ENCODE measurements at places on chromosomes 3 and 15. TPM values are rescaled to one million over a fixed set of nuclear protein-coding genes. Genes with fewer than 3 reads are reported as not detected.

The SLC12A8 gene
- total RNA-seq = 6.1 TPM

The CNTN3 gene
- 24.5 TPM for total RNA-seq

- no peak for DNase-seq
Measured at GRCh38 chr3:108448593-108448992, 61.8 kb downstream of the MYH15 start.

- DNase-seq = no peak
Measured at GRCh38 chr3:105832644-105833043, 36.2 kb downstream of the CBLB start.

The GALNT15 gene
- total RNA-seq = 15.5 TPM

The CEMIP gene
- 0.23 TPM for total RNA-seq

GRCh38 chr15:69609776-69610175, 157.2 kb downstream of the RPLP1 start:
- DNase-seq = no peak

GRCh38 chr15:94400526-94401298, 169.4 kb downstream of the MCTP2 start:
- no peak for DNase-seq

- no peak for DNase-seq
Measured at GRCh38 chr3:120428924-120429323, 21.9 kb downstream of the FSTL1 start.

- DNase-seq = no peak
Measured at GRCh38 chr3:134952371-134952770, 157.3 kb downstream of the EPHB1 start.

DNA sequence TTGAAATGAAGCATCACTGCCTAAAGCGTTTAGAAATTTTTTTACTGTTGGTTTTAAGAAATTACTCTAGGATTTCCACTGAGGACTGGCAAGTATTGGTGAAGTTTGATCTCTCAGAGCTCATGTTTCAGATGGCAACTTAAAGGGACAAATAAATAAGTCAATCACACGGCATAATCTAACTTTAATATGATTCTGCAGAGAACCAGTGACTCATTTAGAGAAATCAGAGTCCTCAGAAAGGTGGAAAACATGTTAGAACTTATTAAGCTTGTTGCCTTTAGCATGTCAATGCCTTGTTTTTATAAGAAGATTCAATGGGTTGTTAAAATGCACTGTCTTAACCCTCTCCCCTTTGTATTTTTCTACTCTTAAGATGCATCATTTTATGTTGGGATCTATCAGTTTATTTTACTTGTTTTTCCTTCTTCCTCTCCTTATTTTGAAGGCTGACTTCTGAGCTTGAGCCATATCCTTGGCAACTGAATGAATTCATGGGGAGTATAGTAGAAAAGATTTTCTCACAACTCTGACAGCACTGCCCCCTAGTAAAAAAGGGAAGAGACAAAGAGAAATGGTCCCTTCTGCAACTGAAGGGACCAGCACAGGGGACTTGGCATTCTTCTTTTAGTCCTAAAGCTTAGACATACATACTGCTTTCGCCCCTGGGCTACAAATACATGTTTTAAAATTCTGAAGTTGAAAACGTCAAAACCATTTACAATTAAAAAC, 431.2 kb downstream of the LPP start:
- DNase-seq = no peak

DNA sequence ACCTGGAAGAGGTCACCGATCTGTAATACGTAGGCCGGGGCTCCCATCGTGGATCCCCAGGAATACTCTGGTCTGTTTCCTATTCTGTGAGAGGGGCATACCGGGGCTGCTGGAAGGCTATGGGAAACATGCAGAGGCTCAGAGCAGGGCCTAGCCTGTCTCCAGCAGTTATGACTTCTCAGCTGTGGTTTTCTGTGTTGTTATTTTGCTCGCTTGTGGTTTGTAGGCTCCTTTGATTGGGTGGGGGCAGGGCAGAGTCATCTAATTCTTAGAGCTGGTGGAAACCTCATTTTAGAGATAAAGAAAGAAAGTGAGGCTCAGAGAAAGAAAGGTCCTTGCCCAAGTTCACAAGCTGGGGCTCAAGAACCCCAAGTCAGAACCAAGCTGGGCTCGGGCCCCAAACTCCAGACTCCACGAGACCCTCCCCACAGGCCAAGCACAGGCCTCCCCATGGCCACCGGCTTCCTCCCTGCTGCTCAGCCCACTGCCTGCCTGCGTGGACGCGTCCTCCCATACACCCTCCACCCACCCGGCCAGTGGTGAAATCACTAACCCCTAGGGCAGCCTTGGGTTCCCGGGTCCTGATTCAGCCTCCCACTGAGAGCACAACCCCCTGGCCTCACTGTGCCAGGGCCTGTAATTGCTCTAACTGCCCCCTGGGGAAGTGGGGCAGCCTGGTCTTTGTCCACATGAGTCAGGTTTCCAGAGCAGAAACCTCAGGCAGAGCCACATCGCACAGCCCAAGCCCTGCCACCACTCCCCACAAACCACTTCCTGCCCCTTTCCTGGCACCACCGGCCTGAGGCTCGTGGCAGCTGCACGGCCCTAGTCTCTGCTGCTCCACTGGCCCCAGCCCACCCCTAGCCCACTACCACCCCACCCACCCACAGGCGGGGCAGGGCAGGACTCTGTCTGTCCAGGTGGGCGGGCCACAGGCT, 270.8 kb downstream of the UACA start:
- peak; percentile 77 for DNase-seq

- DNase-seq = no peak
Measured at GRCh38 chr15:49064281-49064653, 18.0 kb upstream of the SECISBP2L start.

GRCh38 chr3:59133311-59133710, 83.5 kb upstream of the CFAP20DC start:
- no peak for DNase-seq

GRCh38 chr15:93477188-93477587, 388.2 kb upstream of the RGMA start:
- DNase-seq = no peak

The ANKUB1 gene
- not detected for total RNA-seq

DNA sequence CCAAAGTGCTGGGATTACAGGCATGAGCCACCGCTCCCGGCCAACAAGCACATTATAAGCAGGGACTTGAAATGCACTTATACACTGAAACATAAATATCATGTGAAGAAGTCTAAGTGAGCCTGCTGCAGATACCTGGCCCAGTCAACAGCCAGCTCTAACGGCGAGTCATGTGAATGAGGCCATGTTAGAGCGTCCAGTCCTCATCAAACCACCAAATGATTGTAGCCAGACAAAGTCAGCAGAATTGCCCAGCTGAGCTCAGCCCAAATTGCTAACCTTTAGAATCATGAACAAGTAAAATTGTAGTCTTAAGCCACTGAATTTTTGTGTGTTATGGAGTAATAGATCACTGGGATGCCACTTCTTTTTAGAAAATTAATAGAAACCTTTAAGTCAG, 37.8 kb upstream of the UACA start:
- no peak for DNase-seq

The A4GNT gene
- total RNA-seq = not detected

- no peak for DNase-seq
Measured at GRCh38 chr3:111733856-111734255, 125.2 kb upstream of the PHLDB2 start.

DNA sequence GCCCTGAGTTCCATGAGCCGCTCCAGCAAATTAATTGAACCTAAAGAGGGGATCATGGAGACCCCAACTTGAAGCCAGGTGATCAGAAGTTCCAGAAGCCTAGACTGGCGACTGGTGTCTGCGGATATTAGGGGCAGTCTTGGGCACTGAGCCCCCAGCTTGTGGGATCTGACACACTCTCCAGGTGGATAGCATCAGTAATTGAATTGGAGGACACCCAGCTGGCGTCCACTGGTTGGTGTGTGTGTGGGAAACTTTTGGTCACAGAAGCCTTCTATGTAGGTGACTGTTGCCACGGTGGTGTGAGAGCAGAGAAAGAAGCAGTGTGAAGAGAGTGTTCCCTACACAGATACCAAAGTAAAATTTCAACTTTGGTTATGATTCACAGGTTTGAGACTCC, 106.0 kb upstream of the ADPGK start:
- no peak for DNase-seq

The BFSP2 gene
- total RNA-seq = not detected

DNA sequence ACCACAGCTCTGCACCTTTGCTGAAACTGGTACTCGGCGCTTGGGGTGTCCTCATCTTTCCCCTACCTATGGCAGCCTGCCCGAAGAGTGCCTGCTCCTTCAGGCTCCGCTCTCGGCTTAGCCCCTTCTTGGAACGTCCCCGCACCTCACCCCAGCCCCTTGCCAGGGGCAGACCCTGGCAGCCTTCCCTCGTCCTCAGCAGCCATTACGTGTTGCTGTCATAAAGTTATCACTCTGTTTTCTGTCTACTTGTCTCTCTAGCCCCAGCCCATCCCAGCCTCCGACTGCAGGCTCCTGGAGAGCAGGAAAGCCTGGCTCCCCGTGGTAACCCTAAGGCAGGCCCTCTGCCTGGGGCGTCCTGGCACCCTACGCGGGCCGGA, 5.1 kb upstream of the BAHD1 start:
- no peak for DNase-seq

The PDCD7 gene
- 25.9 TPM for total RNA-seq

DNA sequence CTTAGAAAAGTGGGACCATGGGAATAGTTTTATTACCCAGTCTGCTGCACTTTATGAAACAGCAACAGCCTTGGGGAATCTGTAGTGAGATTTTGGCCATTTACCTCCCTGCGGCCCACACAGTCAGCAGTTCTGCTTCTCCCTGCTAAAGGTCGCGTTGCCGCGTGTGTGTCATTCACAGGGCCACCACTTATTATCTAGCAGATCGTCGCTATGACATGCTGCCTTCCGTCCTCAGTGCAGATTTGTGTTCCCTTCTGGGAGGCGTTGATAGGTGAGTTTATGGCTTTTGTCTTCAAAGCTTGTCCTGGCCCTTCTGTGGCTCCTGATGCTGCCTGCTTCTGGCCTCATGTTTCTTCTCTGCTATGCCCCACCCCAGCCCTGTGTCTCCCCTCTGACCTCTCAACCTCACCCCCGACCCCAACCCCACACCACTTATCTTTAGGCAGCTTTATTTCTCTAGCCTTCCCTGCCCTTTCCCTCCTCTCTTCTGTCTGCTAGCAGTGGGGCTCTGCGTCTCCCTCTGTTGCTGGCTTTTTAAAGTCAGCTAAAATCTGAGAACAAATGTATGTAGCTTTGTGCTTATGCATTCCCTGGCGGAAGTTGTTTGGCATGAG, 30.1 kb downstream of the DIS3L start:
- DNase-seq = no peak
